Stimulated activated naive CD4-positive, alpha-beta T cell (primary cell): ENCODE measurements at places on chromosomes 1 and 21.

DNA sequence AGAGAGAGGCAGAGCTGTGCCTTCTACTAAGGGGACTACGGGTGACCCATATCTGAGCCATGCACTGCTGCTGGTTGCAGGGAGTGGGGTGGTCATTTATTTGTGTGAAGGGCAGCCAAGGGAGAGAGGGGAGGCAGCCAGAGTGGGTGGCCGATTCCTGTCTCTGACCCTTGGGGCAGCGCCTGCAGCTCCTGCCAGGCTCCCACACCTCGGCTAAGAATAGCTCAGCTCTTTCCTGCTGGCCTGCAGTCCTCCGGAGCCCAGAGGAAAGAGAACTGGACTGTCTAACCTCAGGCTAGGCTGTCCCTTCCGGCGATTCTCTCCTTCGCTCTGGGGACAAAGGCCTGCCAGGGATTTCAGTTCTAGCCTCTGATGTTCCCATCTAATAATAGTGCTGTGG is 11.6 kb upstream of the CD34 start:
- no peak for DNase-seq

- DNase-seq, result no peak
Measured at GRCh38 chr1:201505503-201505890, 1.4 kb downstream of the CSRP1 start.

- DNase-seq, result no peak
Measured at GRCh38 chr1:224496826-224497225, 62.2 kb upstream of the WDR26 start.

DNA sequence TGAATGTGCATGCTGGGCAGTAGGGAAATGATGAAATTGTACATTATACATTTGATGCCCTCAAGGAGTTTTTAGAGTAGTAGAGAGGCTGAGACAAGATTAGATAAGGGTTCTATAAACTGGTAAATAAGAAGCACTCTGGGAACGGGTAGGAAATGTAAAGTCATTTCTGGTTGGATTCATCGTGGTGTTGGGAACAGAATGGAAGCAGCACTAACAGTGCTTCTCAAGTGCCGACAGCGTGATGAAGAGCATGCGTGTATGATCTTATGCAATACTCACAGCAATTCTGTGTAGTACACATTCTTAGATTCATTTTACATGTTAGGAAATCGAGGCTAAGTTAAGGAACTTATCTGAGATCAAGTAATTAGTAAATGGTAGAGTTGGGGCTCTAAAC is 45.9 kb downstream of the GPR88 start:
- DNase-seq, result no peak

GRCh38 chr1:172746091-172746949 is 87.4 kb downstream of the FASLG start:
- DNase-seq, result no peak

DNA sequence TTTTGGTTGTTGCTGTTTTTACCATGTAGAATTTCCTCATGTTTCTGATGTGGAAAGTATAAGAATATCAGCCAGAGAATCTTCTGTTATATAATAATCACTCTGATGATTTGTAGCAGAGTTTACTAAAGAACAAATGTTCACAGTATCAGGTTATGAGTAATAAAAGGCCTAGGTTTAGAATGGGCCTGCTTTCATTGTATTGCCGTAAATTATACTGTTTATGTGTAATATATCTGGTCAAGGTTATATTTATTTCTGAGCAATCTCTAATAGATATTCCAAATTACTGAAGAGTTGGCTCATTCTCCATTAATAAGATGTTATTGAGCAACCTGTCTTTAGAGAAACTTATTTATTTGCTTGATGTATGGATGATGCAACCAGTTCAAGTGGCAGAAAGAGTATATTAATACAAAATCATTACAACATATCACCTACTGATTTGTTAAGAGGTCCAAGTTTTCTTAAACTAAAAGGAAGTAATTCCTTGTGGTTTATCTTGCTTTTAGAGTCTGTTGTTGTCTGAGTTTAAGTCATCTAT is 649.4 kb upstream of the CXADR start:
- no peak for DNase-seq

- DNase-seq, result no peak
Measured at GRCh38 chr21:33699277-33699676, 57.0 kb downstream of the ITSN1 start.

DNA sequence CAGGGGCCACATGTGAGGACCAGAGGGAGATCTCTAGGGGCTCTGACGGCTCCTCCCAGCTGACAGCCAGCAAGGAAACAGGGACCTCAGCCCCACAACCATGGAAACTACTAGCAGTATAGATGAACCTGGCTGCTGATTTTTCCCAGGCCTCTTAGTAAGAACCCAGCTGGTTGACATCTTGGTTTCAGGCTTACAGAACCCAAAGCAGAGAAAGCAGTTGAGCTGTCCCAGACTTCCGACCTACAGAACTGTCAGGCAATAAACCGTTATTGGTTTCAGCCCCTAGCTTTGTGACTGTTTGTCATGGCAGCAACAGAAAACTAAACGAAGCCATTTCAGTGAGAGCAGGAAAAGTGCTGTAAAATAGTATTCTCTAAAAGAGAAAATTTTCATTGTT is 36.4 kb downstream of the ETS2 start:
- no peak for DNase-seq

GRCh38 chr1:10692401-10693021 is 103.9 kb downstream of the CASZ1 start:
- peak; percentile 62 for DNase-seq

- no peak for DNase-seq
Measured at GRCh38 chr21:32119811-32120210, 159.0 kb downstream of the MIS18A start.

GRCh38 chr1:209860293-209860881 is 32.6 kb downstream of the UTP25 start:
- peak; percentile 40 for DNase-seq

DNA sequence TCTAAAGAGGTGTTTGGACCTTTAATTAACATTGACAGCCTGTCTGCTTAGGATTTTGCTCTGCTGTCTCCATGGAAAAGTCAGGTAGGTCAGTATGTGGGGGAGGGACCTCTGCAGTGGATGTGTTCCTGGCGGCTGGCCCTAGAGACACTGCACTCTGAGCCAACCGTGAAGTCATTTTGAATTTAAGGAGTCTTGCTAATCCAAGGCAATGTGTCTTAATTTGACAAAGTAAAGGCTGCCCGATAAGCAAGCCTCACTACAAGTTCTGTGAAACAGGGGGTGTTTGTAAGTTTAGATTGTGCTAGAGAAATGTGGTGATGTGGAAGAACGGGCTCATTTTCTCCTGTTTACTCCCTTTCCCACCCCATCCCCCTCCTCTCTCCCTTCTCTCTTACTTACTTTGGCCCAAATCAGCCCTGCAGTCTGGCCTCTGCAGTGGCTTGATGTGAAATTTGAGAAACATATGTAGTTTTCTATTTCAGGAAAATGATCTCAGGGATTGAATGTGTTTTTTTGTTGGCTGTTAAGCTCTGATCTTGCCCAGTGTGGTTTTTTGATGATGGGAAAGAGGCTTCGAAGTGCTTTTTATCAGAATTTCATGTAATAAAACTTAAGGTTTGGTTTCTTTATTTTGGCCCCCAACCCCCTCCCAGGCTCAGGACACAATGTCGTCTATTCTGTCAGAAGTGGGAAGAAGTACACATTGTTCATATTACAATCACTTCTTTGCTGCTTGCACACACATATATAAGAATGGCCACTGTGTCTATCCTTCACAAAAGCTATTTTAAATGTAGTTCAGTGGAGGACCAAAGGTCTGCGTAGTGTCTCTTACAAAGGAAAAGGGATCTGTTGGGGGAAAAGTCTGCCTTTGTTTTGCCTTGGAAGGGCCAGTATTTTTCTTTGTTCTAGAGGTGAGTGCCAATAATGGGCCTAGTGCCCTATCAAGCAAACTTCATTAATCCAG is 96.6 kb downstream of the FGGY start:
- no peak for DNase-seq

- DNase-seq, result no peak
Measured at GRCh38 chr1:67040405-67040804, 13.5 kb downstream of the SLC35D1 start.

- no peak for DNase-seq
Measured at GRCh38 chr21:32930673-32931072, 95.1 kb upstream of the OLIG2 start.

- DNase-seq, result peak; percentile 25
Measured at GRCh38 chr1:24507405-24507804, 4.8 kb downstream of the RCAN3 start.
